ENCODE measurements at places on chromosomes 13 and 19.

GRCh38 chr13:84885868-84886267 is 913.4 kb downstream of the SLITRK6 start:
- no peak for DNase-seq

- no peak for DNase-seq
Measured at GRCh38 chr19:35860818-35861639, 4.3 kb downstream of the KIRREL2 start.

DNA sequence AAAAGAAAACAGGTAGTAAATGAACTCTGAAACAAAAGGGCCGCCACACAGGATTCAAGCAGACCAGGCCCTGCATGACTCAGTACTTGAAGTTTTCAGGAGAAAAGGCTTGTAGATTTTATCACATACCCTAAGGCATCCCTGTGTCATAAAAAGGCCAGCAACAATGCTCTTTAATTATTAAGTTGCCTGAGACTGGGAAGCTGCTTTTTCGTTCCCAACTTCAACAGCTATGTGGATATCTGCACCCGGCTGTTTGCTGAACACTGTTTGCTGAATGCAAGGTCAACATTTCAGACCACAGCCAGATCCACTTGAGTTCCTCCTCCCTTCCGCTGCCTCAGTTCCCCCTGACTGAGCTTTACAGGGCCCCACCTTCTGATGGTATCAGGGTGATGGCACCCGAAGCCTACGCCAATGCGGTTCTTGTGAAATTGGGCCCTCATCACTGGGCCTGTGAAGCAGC is 6.1 kb upstream of the ECH1 start:
- DNase-seq, result no peak

DNA sequence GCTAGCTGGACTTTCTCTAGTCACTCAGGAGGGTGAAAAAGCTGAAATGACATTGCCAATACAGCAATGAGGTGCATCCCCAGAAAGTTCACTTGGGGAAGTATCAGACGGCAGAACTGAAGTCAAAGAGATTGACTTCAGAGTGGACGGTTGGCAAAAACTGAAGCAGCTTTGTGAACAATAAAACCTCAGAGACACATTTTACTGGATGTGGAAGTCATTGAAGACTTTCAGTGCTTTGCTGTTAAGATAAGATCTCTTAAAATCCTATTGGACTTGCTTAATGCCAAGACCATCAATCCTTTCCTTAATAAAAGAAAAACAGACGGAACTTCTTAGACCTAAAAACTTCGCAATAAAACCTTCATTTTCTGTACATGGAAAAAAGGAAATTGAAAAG is 103.7 kb downstream of the ABCC4 start:
- DNase-seq, result no peak

- no peak for DNase-seq
Measured at GRCh38 chr19:5466814-5467291, 11.6 kb downstream of the ZNRF4 start.

DNA sequence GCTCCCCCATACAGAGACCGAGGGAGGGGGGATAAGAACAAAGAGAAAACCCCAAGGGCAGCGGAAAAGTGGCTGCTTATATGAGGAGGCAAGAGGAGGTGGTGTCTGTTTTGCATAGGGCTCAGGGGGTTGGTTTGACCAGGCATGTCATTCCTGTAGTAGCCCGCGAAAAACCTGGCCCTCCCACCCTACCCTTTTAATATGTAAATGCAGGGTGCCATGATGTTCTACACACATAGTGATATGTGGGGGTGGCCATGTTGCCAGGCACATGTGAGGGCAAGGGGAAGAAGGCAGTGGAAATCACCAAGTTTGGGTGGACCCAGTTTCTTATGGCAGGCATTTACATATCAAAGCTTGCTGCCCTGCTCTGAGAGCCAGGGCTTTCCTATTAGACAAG is 203.5 kb upstream of the UBL3 start:
- DNase-seq, result no peak

DNA sequence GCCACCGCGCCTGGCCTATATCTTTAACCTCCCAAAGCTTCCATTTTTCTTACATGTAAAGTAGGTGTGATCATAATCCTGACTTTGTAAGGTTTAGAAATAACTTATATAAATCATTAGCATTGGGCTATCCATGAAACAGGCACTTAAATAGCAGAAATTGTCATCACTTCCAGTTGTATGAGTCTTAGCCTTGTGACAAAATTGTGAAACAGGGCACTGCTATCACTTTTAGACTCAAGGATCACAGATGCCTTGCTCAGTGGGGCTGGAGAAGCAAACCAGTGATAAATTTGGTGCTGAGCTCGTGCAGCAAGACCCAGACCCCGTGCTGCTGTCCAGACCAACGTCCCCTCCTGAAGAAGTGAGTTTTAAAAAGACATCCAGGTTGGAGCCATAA is 209.7 kb downstream of the KATNAL1 start:
- no peak for DNase-seq

DNA sequence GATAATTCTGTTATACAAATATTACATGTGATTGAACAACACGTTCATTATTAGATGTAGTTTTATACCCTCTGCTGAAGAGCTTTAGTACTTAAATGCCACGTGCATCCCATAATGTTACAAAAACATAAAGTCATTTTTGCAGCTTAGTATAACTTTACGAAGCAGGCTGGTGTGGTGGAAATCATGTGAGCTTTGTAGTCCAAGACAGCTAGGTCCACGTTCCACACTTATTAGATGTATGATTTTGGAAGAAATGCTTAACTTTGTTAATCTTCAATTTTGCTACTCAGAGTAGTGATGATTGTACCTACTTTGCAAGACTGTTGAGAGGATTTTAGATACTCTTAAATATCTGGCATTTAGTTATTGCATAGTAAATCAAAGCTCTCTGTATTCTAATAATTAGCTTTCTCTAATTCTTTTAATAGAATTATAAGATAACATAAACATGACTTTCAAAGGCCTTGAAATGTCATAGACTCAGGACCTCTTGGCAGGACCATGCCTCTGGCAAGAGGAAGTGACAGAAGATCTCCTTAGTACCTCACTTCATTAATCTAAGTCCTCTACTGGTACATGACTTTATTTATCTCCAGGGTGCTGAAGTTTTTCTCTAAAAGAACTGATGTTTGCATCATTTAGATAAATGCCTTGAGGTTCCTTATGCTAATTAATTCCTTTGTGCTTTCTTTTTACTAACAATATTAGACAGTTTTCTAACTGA is 153.7 kb downstream of the PCDH20 start:
- no peak for DNase-seq

- no peak for DNase-seq
Measured at GRCh38 chr19:55700813-55701212, 25.8 kb downstream of the EPN1 start.

GRCh38 chr13:102846261-102847015 is 606 bp downstream of the ERCC5 start:
- DNase-seq, result peak; percentile 54

DNA sequence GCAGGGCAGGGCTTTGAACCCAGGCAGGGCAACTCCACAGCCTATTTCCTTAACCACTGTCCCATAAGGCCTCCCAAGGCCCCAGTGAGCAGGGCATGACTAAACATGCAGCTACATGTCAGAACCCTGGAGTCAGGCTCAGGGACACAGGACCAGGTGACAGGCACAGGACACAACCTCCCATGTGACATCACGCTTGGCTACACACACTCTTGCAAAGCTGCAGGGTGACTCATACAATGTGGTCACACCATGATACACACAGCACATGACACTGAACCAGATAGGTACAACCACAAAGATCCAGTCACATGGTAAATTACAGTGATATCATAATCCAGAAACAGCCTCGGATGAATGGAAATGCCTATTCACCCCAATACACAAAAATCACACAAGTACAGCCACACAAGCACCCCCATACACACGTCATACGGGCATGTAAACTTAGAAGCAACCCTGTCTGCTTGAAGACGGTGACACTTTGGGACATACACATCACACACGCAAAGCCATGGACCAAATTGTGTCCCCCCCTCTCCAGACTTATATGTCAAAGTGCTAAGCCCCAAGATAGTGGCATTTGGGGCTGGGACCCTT is 14.5 kb downstream of the KLK4 start:
- peak; percentile 51 for DNase-seq

GRCh38 chr13:38702669-38703068 is 15.8 kb downstream of the FREM2 start:
- no peak for DNase-seq

DNA sequence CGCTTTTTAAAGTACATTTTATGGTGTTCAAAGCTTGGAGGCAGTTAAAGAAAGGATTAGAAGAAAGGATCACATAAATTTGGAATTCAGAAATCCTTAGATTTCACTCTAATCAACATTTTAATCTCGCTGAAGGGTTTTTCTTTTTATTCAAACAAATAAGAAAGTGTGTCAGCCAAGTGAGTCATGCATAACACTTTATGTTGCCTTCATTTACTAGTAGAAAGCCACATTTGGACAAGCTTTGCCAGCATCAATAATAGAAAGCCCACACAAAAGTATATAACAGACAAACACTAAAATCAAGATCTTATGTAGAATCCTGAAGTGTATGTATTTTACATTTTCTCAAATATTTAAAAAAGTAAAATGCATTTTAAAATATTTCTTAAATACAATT is 154.9 kb upstream of the TRPC4 start:
- no peak for DNase-seq

DNA sequence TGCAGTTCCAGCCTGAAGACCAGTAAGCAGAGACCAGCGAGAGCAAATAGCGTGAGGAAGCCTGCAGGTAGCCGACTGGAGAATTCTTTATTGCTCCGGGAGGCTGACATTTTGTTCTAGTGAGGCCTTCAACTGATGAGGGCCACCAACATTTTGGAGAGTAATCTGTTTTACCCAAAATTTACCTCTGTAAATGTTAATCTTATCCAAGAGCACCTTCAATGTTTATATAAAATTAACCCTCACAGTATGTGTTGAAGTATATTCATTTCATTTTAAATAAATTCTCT is 546.4 kb upstream of the SLITRK5 start:
- DNase-seq, result no peak

- no peak for DNase-seq
Measured at GRCh38 chr19:57803265-57803593, 11.5 kb downstream of the ZNF552 start.

DNA sequence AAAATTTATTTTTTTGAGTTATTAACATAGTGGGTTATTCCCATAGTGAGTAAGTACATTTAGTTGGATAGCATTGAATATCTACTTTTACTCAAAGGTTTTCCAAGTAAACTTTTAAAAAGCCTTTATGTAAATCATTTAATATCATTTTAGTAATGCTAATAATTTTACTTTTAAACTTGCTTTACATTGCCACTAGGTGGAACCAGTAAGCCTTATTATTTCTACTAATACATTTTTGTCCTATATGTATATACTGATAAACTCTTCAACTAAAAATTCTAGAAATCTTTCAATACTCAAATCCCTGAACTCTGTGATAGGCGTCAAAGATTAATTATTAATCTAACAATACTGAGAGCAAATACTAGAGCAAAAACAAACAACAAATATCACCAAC is 1709.2 kb upstream of the PCDH20 start:
- DNase-seq, result no peak

- DNase-seq, result no peak
Measured at GRCh38 chr13:77323858-77324257, 3.0 kb downstream of the MYCBP2 start.

DNA sequence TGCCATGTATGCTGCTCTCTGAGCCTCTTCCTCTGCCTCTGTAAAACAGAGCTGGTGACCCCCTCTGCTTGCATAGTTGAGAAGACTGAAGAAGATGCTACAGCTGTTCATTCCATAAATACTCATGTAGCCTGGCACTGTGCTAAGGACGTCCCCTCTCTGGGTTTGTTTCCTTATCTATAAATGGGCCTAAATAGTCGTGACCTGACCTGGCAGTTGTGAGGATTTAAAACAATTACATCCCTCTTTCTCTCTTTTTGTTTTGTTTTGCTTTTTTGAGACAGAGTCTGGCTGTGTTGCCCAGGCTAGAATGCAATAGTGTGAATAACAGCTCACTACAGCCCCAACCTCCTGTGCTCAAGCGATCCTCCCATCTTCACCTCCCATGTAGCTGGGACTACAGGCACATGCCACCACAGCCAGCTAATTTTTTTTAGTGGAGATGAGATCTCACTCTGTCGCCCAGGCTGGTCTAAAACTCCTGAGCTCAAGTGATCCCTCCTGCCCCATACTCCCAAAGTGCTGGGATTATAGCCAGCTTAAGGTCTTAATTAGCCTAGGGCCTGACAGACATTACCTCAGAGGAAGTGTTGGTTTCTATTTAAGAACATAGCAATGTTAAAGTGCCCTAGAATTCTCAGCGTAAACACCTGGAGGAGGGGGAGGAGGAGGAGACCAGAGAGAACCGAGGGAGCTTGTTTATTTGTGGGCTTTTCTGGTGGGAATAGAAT is 4.6 kb downstream of the WDR62 start:
- peak; percentile 71 for DNase-seq

GRCh38 chr13:24931450-24932251 is 164.3 kb upstream of the PABPC3 start:
- no peak for DNase-seq

DNA sequence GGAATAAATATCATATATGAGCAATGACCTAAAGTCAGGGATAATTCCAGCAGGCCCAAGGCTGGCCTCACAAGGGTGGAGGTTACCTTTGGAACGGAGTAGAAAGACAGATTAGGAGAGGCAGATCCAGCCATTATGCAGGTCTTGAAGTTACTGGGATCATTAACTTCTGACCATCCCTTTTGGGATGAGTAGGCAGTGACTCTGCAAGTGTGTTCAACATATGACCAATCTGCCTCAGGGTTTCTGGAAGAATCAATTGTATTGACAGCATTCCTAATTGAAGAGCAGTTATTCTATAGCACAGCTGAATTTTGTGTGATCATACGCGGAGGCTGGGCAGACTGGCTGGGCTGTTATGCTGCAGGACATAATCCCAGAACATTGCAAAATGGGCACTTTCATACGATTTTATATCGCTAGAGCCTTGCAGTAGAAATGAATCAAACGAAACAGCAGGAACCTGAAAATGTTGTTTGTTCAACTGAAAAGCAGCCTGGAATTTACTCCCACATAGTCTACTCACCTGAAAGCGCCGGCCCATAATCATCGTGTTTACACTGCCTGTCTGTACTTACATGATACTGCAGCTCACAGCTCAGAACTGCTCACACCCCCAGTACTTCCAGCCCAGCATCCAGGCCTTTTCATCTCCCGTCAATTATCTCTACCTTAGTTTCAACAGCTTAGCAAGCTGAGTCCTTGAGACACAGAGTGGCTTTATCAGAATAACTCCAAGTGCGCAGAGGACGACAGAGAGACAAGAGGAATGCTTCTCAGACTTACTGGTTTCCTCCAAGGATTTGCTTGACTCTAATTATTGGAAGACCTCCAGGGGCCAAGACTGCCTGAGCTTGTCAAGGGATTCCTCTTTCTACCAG is 556.1 kb downstream of the EFNB2 start:
- DNase-seq, result peak; percentile 67

GRCh38 chr13:71320452-71320851 is 546.6 kb downstream of the DACH1 start:
- peak; percentile 16 for DNase-seq

- DNase-seq, result peak; percentile 52
Measured at GRCh38 chr13:52809310-52809769, 39.1 kb downstream of the PCDH8 start.

GRCh38 chr19:20237773-20238623 is 71.0 kb downstream of the ZNF486 start:
- DNase-seq, result peak; percentile 82

- peak; percentile 27 for DNase-seq
Measured at GRCh38 chr19:50796128-50796633, 6.0 kb downstream of the ACP4 start.

All from WERI-Rb-1 (cell line).